ENCODE measurements at places on chromosomes 4 and X.

GRCh38 chr4:15754323-15754722, 23.8 kb upstream of the CD38 start:
- DNase-seq, result no peak

GRCh38 chr4:38383646-38384121, 280.3 kb upstream of the KLF3 start:
- DNase-seq, result no peak

DNA sequence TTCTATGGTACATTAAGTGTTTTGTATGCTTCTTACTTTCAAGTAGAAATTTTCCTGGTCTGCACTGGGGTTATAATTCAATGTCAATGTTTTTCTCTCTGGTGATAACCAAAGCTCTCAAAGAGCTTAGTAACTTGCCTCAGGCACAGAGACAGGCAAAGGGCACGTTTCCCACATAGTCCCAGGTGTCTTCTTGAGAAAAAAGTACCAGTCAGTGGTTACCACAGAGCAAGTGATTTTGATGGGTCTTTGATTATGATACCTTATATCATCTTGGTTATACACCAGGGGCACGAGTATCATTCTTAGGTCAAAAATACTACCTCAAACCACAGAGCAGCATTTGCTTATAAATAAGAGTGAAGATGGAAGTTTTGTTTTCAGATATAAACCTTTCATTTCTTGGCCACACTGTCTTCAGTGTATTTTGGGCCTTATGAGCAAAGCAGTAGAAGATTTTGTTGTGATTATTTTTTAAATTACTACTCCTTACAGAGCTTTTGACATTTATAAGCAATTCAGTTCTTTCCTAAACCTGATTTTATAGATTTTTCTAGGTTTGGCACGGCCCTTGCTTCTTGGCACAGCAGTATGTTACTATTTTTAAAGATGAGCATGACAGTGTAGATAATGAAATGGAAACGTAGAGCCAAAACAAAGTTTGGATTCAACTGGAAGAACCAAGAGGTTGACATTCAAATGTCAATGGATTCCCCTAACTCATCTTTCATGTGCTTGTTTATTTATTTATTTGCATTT, 85.3 kb upstream of the TLL1 start:
- DNase-seq, result no peak

GRCh38 chr4:25551605-25552004, 104.0 kb upstream of the SLC34A2 start:
- DNase-seq, result peak; percentile 40
